Frontal cortex (tissue), 4 donors: ENCODE measurements at places on chromosomes 2 and 18.

GRCh38 chr2:27730261-27730662 lies 41.3 kb upstream of the MRPL33 start:
- DNase-seq: no peak

DNA sequence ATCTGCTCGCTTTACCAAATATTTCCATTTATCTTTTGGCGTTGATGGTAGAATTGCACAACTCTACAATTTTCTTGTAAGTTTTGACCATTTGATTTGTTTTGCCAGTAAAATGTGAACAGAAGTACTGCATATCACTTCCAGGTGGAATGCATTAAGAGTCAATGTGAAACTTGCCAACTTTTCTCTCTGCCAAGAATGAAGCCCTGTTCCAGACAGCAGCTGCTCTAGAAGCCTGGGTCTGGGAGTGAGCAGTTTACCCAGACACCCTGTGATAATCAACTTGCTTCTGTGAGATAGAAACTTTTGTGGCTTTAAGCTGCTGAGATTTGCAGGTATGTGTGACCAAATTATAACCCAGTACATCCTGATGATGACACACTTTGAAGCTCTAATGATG lies 115.9 kb upstream of the SYT4 start:
- DNase-seq: no peak

DNA sequence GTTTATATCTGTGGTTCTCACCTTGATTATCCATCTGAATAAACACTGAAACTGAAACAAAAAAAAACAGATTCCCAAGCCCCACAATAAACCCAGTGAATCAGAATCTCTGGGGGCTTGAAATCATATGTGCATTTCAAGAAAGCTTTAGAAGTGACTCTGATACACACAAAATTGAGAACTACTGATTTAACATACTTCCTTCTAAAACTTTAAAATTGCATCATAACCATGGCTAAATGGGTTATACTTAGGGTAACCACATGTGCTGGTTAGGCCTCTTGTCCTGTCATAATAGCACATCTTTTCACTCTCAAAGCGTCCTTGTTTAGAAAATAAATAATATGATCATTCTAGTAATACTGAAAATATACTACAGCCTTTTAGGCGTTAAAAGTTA lies 100.9 kb downstream of the ATAD2B start:
- DNase-seq: no peak

DNA sequence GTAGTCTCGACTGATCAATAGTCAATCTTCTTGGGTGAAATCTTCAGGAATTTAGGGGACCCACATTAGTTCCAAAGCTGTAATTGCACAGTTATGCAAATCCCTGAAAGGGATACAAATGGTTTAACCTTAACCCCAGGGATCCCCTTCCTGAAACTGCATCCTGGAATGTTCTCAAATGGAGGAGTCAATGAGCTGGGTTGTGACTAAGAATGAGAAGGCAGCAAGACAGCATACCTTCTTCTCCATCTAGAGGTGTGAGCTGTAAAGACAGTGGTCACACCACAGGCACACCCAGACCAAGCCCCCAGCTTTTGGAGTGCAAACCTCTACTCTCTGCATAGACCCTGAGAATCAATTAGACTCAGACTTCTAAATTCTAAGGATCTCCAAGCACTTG lies 164.7 kb upstream of the MEIS1 start:
- no peak for DNase-seq

GRCh38 chr2:219368690-219369191 lies 19.0 kb downstream of the DNPEP start:
- DNase-seq: no peak

- DNase-seq: no peak
Measured at GRCh38 chr2:206154197-206154596, 5.0 kb downstream of the NDUFS1 start.

- no peak for DNase-seq
Measured at GRCh38 chr2:148524519-148524919, 120.0 kb upstream of the EPC2 start.

DNA sequence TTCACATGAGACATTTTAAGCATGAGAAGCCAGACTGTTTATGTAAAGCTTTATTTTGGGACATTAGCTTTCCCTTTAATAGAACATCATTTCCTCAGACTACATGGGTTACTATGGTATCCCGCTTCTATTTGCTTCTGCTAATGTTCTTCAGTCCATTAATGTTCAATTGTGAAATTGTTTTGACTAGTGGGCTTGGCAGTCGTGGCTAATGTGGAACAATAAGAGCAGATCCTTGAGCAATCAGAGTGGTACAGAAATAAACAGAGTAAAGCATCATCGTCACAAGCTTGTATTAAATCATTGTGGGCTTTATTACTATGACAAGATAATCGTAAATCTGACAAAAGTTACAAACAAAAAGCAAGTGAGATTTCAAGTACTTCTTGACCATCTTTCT lies 60.2 kb downstream of the PDE1A start:
- no peak for DNase-seq

- no peak for DNase-seq
Measured at GRCh38 chr2:3598912-3599854, 4.3 kb downstream of the COLEC11 start.

GRCh38 chr18:44246001-44246400 lies 434.7 kb upstream of the SETBP1 start:
- DNase-seq: no peak

- DNase-seq: no peak
Measured at GRCh38 chr2:106107509-106108131, 86.5 kb downstream of the UXS1 start.

DNA sequence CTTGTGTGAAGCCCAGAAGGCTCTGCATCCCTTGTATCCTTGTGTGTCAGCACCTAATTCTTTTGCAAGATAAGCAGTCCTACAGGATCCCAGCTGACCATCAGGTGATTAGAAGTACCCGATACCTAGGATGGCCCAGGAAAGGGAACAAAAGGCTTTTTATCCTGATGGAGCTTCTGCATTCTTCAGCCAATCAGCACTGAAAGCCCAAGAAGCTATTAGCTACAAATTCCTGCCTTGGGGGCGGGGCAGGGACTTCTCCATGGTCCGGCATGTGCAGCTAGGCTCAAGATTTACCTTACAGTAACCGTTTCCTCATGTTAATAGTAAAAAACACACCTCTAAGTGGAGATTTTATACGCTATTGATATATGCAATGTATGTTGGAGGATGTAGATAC lies 264.6 kb upstream of the THUMPD2 start:
- no peak for DNase-seq

DNA sequence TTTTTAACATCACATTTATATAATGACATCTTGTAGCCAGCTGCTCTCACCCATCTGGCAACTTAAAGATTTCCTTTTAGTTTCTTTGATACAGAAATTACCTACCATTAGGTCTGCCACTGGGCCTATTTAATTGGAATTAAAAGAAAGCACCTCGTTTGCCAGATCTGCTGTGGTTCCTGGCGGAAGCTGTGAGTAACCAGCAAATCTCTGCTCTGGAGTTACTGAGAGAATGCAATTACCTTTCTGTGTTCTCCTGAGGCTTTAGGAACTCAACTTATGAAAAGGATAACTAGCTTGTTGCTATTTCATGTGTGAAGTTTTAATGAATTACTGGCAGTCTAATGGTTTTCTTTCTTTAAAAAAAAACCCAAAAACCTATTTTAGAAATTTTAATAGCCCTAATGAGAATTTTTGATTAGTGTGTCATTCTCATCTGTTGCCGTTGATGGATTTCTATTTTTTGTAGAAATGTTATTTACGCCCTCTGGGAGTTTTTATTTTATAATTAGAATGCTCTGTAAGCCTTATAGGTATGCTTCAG lies 69.7 kb upstream of the LYPD6B start:
- no peak for DNase-seq

- DNase-seq: no peak
Measured at GRCh38 chr2:112001136-112001715, 53.8 kb upstream of the TMEM87B start.

GRCh38 chr2:240963065-240963867 lies 35.2 kb upstream of the SNED1 start:
- no peak for DNase-seq
